ENCODE measurements at places on chromosomes 4 and X.
A peak's percentile ranks its signal among the peaks of the same experiment; 100 is the strongest.

DNA sequence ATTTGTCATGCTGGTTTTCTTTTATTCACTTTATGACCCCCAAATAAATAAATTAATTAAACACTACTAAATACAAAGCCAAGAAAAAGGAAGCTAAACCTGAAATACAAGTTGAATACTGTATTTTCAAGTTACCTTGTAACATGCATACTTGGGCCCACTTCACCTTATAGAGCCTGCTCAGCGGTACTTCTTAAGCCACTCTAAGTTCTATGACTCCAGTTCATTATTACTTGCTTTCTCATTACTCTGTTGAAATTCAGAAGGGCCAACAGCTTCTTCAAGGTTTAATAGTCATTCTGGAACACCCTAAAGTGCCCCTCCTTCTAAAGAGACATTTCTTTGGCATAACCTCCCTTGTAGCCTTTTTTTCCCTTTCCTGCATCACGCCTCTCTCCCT, 844.5 kb downstream of the RPA4 start:
- DNase-seq: no peak

GRCh38 chrX:47634871-47635575, 5.3 kb upstream of the CFP start:
- DNase-seq: no peak

DNA sequence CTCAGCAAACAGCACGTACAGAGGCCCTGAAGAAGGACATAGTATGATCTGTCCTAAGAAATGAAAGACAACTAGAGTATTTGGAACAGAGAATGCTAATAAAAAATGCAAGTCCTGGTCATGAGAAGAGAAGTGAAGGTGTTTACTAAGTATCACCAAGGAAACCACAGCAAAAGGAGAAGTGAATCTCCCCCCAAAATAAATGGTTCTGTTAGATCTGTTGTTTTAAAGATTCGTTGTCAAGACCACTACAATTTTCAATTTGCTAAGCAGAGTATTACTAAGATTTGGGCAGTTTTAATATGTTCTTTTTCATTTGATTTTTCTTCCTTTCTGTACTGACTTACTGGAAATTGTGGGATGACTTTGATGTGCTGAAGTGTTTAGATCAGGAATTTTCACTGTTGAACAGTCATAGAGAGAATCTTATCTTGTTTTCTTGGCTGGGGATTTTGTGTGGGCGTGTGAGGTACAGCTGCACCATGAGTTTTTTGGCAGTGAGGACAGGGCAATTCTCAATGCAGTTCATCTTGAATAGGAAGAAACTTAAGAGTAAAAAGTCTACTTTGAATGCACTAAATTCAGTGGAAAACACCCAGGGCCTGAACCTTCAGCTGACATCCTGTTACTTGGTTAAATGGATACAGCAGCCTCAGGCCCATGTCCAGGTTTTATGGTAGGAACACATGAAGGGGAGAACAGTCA, 132.2 kb downstream of the STIM2 start:
- no peak for DNase-seq

GRCh38 chrX:56783450-56783831, 54.4 kb downstream of the NBDY start:
- no peak for DNase-seq

DNA sequence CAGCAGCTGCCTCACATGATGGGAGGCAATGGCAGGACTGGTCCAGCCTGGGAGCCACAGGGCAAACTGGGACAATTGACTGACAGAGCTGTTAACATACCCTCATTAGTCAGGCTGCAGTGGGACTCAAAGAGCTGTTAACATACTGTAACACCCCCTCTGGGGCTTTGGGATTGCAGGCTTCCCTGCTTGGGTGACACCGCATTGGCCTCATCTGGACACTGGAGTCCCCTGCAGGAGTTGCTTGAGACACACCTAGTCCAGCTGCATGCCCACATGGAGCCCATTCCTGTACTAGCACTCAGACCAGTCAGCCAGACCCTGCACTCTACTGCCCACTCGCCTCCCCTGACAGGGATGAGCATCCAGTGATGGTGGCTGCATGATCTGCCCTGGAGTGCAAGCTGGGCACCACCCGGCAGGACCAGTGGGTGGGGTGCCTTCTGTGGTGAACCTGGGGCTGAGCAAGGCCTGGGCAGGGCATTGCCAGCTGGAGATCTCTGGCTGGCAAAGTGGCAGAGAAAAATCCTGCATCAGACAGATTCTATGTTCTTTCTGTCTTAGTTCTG, 138.8 kb downstream of the DTHD1 start:
- no peak for DNase-seq

DNA sequence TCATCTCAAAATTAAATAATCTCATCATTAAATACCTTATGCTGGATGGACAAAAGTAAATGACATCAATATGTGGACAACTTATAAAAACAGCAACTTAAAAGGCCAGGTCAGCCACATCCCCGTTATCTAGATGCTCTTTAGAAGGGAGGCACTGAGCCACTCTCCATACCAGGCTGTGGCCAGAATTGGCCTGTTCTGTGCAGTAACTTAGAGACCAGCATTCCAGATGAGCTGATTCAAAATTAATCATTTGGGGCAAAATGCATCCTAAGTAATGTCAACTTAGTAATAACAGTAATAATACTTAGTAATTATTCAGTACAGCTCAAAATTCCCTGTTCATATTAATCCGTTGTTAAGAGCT, 373.6 kb downstream of the FBXW7 start:
- DNase-seq: no peak

DNA sequence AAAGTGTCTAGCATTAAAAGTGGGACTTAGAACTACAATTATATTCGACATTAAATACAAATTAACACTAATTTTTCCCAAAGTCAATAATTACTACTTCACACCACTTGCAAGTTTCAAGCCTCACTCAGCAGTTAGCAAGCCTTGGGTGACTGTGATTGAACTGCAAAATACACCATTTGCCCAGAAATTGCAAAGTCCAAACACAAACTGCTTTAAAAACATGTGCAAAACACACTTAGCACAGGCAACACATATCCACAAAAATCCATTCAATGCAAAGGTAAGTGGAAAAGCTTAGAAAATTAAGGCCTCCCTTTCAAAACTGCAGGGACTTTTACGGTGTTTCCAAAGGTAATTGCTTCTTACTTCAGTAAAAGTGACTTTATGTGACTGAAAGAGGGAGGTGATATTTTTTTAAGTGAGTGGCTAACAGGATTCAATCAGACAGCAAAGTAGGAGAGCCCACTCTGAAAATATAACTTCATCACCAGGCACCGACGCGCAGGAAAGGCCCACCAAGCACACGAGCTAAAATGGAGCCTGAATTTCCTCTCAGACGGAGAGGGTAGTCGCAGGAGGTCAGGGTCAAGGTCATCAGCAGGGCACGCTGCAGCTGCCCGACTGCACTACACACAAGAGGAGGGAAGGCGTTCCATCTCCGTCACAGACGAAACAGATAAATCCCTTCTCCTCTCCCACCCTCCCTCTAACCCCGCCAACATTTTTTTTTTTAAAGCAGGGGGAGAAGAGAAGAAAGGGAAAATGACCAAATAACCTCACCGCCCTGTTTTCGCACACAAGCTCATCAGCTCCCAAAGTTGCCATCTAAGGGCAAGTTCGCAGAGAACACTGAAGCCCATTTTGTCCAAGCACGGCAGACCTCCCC, 3.1 kb downstream of the ZNF827 start:
- peak; percentile 26 for DNase-seq

- no peak for DNase-seq
These were observed 28.7 kb downstream of the SEC24B start for GRCh38 chr4:109462297-109462696.

- DNase-seq: no peak
These were observed 110.2 kb downstream of the RNF150 start for GRCh38 chr4:141023051-141023450.

GRCh38 chr4:36043901-36044300, 200.4 kb downstream of the ARAP2 start:
- no peak for DNase-seq

DNA sequence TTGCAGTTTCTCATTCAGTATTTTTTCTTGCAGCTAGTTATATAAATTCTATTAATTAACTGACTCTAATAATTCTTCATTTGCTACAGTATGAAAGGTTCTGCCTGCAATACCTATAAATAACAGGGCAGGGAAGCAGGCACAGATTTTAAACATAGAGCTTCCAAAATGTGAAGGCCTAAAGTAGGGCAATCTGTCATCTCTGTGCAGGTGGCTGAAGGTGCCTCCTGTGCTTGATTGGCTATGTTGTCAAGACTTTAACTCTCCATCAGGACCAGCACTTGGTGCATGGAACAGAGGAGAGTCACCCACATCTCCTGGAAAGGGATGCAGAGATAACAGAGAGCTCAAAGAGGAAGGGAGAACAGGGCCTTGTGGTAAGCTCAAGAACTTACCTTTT, 75.2 kb upstream of the TSPAN5 start:
- DNase-seq: no peak

GRCh38 chr4:53313510-53313909, 52.4 kb downstream of the SCFD2 start:
- DNase-seq: peak; percentile 5

DNA sequence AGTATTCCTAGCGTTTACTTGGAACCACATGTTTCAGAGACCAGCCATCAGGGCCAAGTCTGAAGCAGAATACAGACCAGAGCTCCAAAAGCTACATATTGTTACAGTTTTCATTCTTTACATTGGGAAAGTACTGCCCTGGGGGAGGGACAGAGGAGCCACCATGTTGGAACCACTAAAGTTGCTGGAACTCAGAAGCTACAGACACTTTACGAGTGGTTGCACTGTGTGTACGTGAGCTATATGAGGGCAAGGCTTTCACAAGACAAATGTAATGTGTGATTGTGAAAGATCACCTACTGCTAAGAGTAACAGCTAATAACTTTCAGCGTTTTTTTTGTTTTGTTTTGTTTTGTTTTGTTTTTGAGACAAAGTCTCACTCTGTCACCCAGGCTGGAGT, 11.7 kb downstream of the GPC3 start:
- DNase-seq: no peak

DNA sequence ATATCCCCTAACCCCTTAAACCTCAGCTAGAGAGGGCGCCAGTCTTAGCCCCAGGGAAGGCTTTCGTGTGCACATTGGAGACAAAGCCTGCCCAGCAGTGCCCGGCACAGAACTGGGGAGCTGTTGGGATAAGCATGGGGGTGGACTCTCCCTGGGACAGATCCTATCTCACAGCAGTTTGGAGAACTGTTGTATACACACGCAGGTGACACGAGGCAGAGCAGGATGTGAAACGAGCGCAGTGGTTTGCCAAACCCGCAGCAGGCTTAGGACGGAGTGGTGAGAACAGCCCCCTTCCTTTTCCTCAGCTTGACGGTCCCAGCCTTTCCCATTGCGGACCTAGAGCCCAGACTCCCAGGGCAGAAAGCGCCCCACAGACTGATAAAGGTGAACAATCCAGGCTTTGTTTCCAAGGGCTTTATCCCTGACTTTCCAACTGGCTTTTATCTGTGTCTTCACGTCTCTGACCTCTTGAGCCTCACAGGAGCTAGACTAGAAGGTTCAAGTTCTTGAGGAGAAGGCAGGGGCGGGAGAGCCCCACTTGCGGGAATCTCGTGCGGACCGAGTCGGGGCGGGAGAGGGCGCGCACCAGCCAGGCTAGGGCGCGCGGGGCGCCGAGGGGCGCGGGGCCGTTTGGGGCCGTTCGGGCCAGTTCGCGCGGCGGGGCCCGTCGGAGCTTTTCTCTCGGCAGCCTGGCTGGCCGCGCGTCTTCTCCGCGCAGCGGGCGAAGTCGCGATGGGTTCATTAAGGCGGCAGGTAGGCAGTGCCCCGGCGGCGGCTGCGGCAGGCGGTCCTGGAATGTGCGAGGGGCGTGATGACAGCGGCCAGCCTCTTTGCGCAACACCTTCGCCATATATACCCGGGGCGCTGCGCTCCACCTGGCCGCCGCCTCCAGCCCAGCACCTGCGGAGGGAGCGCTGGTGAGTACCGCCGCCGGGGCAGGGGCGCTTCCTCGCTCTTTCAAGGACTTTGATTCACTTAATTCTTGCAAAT, at the start of gene SLC34A2:
Gene SLC34A2 (plus strand): TSS at position 881 of the 993 bp plus-strand sequence. CDS start 6,650 bp downstream, outside the sequence.
- peak; percentile 25 for DNase-seq

GRCh38 chr4:138912704-138913340, 102.8 kb upstream of the NOCT start:
- DNase-seq: no peak

- no peak for DNase-seq
These were observed 30.9 kb downstream of the NIPAL1 start for GRCh38 chr4:48047421-48047844.

- no peak for DNase-seq
These were observed 18.8 kb downstream of the PPP4R3C start for GRCh38 chrX:27444093-27444908.

DNA sequence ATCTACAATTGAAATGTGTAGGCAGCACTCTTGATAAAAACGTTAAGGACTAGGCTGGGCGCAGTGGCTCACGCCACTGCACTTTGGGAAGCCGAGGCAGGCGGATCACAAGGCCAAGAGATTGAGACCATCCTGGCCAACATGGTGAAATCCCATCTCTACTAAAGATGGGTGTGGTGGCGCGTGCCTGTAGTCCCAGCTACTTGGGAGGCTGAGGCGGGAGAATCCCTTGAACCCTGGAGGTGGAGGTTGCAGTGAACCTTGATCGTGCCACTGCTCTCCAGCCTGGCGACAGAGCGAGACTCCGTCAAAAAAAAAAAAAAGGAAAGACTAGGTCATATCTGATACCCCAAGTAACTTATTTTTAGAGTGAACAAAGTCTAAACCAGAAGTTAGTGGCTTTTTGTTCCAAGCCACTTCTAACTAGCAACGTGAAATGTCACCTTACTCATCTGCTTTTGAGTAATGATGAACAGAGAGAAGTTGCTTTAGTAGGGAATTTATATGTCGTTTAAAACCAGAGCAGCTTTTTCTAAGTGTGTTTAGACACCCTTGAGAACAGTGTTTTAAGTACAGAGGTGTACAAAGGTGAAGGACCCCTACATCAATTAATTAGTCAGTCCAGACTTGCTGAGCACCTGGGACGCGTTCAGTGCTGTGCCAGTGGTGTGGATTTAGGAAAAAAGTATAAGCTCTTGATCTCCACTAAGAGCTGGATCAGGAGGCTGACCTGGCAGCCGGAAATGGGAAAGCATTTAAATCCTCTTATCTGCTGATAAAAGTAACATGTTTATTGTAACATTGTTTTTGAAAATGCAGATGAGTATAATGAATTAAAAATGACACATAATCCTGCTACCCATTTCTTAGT, 23.5 kb downstream of the SPRY1 start:
- no peak for DNase-seq

DNA sequence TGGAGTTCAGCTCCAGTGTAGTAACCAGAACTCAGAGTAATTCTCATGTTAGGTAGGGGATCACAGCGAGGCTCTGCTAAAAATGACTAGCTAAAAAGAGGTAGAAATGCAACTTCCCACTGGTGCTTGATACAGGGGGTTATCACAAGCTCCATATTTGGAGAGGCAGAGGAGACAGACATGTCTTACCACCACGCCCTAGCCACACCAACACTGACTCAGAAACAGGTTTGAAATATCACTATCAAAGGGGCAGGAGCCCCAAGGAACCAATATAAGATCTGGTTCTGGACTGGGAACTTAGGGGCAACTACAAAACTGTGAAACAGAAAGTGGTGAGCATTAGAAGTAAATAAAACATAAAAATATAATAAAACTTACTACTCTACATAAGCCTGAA, 62.9 kb downstream of the IQCM start:
- no peak for DNase-seq

- no peak for DNase-seq
These were observed 11.5 kb downstream of the HAND2 start for GRCh38 chr4:173518425-173519102.

Data from endothelial cell (in vitro differentiated cells).